ENCODE measurements at places on chromosomes 7 and 10.

DNA sequence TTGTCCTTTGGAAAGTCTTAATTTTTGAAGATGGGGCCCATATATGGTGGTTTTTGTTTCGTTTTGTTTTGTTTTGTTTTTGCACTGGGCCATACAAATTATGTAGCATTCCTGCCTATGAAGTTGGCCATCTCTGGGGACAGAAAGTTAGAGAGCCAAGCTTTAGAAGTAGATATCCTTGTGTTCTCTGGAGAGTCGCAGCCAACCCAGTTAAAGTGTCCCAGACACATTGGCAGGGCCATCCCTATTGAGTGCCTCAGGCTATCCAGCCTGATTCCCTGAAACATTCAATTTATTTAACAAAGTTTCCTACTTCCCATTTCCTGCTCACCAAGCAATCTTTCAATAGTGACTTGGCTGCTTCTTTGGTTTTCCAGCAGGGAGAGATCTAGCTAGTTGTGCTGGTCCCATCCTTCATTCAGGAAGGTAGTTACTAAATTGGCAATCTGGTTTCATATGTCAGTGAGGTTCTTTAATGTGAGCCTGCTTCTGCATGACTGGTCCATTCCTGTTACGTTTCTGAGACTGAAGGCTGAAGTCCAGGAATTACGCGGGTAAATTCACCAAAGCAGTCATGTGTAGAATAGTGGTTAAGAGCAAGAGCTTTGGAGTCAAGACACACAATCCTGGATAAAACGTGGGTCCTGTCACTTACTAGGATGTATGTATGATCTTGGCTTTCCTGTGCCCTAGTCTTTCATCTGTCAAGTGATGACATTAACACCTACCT lies 49.3 kb upstream of the HBP1 start:
- no peak for DNase-seq

GRCh38 chr10:14062528-14063260 lies 268.0 kb downstream of the FRMD4A start:
- DNase-seq = no peak

- DNase-seq = no peak
These were observed 297.7 kb downstream of the CCDC3 start for GRCh38 chr10:12703813-12704212.

DNA sequence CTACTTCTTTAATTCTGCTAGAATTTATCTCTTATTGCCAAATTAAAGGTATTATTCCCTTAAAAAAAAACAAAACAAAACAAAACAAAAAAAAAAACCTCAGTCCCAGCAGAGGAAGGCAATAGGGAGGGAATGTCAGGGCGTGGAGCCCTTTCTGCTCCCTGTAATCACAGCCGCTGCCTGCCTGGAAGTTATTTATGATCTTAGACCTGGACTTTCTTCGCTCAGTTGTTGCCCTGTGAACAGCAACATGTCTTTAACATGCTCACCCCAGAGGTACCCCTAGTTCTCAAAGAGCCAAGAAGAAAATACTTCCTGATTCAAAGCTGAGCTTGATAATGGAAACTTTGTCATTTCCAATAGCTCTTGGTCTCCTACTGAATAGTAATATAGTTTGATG lies 7.7 kb downstream of the FAM180A start:
- DNase-seq = no peak

GRCh38 chr10:75959209-75959608 lies 527.8 kb downstream of the LRMDA start:
- no peak for DNase-seq

DNA sequence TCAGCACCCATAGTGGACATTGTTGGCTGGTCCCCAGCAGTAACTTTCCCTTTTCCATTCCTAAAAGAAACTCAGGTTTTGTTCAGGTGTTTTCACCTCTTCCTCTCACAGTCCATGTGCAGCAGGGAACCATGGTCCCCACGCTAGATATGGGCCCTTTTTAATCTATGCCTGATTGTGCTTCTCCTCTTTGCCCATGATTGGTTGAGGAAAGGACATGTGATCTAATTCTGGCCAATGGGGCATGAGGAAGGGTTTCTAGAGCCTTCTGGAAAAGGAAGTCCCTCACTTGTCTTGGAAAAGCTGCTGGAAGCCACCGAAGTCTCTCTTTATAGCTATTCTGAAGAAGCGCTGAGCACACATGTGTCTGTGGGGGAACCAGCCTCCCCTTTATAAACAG lies 330.7 kb downstream of the ACTR3B start:
- no peak for DNase-seq

- no peak for DNase-seq
These were observed 260.1 kb downstream of the CCDC3 start for GRCh38 chr10:12741360-12741804.

DNA sequence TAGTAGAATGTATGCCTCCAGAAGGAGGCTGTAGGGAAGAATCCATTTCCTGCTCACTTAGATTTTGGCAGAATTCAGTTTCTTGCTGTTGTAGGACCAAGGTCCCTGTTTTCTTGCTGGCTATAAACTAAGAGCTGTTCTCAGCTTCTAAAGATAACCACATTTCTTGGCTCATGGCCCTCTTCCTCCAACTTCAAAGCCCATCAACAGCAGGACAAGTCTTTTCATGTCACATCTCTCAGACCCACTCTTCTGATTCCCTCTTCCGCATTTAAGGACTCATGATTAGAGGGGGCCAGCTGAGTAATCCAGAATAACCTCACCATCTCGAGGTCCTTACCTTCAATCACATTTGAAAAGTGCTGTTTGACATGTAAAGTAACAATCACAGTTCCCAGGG lies 8.2 kb upstream of the LSM8 start:
- no peak for DNase-seq

DNA sequence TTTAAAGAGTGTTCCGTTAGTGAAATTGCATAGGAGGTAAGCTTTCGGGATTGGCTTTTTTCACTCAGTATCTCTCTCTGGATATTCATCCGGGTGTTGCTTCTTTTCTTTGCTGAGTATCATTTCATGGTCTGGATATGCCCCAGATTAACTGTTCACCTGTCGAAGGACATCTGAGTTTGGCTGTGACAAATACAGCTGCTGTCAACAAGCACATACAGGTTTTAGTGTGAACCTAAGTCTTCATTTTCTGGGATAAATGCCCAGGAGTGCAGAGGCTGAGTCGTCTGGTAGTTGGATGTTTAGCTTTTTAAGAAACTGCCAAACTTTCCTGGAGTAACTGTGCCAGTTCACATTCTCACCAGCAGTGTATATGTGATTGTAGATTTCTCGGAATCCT lies 5.6 kb downstream of the DOCK1 start:
- DNase-seq = no peak

DNA sequence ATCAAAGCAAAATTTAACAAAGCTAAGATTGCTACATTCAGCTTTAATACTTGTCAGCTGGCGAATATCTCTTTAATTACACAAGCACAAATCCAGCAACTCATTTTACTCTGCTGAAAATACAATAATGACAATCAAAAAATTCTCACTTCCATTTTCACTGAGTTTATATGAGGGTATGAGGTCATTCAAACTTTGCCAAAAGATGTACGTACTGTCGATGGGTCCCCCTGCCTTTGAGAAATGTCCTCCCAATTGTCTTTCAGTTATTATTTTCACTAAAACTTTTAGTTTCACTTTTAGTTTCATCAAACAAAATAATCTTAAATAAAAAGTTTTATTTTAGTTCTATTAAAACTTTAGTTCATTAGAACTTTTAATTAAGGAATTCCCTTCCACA lies 159.5 kb upstream of the WDR11 start:
- DNase-seq = no peak

GRCh38 chr10:23403278-23403677 lies 35.6 kb upstream of the OTUD1 start:
- no peak for DNase-seq

GRCh38 chr10:120483006-120483405 lies 26.0 kb downstream of the PLPP4 start:
- no peak for DNase-seq

DNA sequence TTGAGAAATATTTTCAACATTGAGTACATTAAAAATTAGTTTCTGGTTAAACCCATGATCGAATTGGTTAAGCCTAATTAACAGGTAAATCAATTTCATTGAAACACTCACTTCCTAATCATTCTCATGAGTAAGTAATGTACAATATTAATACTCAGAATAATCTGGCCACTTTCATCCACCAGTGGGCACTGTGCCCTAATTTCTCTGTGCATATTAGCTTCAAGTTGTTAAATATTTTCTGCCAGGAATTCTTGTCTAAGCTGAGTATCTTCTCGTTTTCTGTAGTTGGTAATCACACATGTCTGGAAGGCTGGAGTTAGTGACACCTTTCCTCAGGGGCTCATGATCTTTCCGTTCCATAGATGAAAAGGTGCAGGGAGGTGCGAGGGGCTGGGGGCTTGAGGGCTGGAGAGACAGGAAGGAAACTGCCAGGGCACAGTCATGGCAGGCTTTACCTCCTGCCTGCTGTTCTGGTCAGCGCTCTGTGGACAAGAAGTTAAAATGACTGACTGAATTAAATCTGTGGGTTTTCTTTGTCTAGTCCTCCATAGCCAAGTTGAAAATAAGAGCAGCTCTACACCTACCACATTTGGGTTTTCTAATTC lies 71.9 kb downstream of the WIPF3 start:
- DNase-seq = peak; percentile 36

DNA sequence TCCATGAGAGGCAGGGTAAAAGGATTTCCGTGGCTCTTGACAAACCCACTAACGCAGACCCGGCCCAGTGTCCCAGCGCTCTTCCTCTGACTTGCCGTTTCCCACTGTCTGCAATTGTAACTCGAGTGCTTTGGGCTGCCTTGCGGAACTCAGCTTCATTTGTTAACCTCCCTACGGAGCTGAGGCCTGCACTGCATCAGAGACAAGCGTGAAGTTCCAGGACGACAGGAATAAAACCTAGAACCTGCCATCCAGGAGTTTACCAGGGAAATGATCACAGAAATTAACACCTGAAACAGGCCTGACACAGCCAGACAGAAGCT lies 76.2 kb downstream of the SFMBT2 start:
- no peak for DNase-seq

DNA sequence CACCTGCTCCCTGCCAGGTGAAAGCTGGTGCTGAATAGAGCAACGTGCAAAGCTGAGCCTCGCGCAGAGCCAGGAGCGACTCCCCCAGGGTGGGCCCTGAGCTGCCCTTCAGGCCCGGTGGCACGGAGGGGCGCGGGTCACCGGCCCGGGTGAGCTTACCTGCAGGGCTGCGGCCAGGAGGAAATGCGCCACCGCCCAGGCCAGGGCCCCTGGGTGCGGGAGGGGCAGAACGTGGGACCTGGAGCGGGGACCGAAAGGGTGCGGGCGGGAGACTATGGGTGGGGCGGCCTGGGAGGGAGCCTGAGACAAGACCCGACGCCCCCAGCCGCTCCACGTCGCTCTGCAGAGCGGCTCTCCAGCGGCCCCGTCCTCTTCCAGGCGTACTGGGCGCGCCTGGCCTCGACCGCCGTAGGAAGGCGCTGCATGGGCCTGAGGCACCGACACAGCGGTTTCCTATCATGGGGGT lies 122.1 kb downstream of the BTAF1 start:
- DNase-seq = no peak

- DNase-seq = no peak
These were observed 296.4 kb downstream of the ADARB2 start for GRCh38 chr10:1440897-1441296.

DNA sequence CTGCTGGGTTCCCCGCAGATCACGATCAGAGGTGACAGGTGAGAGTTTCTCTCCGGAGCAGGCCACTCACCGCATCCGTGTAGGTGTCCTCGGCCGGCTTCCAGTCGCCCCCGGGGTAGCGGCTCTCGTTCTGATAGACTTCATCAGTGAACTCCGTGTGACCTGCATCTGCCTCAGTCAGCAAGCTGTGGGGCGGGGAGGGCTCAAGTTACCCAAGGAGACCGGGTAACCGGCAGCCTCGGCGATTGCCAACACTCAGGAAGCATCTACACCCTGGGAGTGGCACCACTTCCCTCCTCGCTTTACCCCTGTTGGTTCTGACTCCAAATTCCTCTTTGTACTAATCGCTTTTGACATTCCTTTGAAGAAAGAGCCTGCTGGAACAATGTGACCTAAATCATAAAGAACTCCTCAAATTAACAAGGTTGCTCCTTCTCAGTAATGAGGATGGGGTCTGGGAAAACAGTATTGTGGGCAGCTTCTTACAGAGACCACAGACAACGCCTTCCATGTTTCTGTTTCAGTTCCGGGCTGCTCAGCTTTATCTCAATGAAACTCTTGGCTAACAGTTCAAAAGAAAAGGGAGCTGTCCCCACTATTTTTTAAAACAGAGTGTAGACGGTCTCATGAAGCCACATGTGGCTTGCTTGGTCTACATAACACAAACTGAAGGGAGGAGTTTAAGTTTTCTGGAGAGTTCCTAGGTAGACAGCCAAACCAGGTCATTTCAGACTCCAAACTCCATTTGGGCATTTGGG lies 118.1 kb downstream of the MYOF start:
- no peak for DNase-seq

DNA sequence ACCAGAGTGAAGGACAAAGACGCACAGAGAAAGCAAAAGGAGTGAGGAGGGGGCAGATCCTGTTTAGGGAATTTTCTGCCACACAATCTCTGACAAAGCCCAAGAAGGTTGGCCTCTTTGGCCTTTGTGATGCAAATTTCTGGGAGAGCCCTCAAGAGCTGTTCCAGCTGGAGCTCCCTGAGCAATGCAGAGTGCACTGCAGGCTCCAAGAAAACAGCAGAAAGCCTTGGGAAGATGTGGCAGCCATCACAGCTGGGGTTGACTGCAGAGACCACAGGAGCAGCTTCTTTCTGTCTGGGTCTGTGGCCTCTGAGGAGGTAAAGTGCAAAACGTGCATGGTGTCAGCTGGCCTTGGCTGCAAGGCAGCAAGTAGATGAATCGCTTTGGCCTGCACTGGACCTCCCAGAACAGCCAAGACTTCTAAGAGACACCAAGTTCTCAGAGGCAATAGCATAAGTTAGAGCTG lies 200.2 kb downstream of the ELMO1 start:
- DNase-seq = no peak
